ENCODE measurements at places on chromosomes 11 and 22.

- DNase-seq: no peak
Observed at GRCh38 chr22:46390652-46391301, 55.3 kb downstream of the TRMU start.

DNA sequence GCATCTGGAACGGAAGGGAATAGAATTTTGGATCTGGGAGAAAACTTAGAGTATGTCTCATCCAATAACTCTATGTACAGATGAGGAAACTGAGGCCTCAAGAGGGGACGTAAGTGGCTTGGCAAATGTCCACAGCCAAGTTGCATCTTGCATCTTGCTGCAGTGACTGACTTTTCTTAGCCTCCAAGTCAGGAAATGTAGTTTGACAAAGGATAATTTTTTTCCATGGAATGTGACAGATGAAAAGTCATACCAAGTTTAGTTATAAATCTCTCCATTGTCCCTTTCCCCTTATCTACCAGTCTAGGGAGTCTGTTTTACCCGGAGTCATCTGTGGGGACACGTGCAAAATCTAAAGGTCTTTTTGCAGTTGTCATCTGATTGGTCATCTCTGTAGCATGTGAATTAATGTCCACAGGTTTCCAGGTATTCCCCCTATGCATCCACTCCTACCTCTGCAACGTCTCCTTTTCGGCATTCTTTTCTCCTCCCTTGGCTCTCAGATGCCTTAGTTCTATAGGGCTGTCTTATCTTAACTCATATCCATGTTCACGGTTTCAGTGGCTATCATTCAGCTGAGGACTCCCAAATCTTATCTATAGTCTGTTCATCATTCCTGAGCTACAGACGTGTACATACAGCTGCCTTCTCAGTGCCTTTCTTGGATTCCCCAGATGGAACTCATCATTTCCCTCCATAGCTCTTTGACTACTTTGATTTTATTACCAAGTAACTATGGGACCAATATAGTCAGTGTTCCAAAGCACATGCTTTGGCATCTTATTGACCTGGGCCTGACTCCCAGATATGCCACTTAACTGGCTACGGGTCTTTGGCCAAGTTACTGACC is 139.5 kb upstream of the TIMP3 start:
- DNase-seq: no peak

GRCh38 chr22:25942856-25943411 is 200.9 kb downstream of the MYO18B start:
- no peak for DNase-seq

GRCh38 chr11:13666708-13667107 is 1.8 kb upstream of the FAR1 start:
- DNase-seq: no peak

DNA sequence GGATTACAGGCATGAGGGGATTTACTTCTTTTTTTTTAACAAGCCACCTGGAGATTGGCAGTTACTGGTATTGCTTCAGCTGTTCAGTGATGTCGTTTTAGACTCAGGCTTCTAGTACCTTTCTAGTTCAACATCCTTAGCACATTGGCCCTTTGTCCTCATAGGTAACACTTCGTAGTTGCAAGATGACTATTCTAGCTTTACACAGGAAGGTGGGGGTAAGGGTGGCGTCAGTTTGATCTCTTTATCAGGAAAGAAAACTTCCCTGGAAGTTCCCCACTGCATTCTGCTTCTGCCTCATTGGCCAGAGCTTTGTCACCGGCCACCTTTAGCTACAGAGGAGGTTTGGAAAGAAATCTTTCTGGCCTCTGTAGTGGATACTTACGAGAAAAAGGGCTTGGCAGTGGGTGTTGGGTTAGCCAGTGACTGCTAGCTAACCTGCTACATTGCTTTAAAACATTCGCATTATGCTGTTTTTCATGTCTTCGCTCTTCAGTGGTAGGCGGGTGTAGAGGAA is 40.7 kb downstream of the SFI1 start:
- DNase-seq: peak; percentile 60

GRCh38 chr11:35629914-35630313 is 11.7 kb downstream of the FJX1 start:
- DNase-seq: no peak

DNA sequence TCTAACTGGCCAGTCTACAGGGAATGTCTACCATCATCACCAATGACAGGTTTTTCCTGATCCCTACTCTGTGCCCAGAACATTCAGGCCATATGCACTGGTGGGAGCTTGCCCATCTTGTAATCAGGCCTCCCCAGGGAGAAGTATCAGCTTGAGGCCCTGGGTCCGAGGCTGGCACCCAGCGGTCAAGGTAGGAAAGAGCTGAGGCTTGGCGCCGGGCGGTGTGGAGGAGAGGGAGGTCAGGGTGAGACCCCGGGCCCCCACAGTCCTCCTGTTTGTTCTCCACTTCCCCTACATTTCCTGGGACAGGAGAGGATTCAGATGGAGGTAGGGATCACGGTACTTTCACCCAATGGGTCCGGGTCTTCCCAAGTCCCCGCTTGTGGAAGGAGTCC is 15.5 kb downstream of the TSKU start:
- DNase-seq: no peak

GRCh38 chr11:103368145-103368544 is 258.9 kb downstream of the DYNC2H1 start:
- no peak for DNase-seq

DNA sequence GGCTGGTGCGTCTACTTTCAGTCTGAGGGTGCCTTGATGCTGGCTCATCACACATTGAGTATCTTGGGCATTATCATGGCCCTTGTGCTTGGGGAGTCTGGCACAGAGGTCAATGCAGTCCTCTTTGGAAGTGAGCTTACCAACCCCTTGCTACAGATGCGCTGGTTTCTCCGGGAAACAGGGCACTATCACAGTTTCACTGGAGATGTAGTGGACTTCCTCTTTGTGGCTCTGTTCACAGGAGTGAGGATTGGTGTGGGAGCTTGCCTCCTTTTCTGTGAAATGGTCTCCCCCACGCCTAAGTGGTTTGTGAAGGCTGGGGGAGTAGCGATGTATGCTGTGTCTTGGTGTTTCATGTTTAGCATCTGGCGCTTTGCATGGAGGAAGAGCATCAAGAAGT is 4.9 kb downstream of the TLCD5 start:
- DNase-seq: no peak

GRCh38 chr22:26045051-26045450 is 124.2 kb upstream of the SEZ6L start:
- no peak for DNase-seq

DNA sequence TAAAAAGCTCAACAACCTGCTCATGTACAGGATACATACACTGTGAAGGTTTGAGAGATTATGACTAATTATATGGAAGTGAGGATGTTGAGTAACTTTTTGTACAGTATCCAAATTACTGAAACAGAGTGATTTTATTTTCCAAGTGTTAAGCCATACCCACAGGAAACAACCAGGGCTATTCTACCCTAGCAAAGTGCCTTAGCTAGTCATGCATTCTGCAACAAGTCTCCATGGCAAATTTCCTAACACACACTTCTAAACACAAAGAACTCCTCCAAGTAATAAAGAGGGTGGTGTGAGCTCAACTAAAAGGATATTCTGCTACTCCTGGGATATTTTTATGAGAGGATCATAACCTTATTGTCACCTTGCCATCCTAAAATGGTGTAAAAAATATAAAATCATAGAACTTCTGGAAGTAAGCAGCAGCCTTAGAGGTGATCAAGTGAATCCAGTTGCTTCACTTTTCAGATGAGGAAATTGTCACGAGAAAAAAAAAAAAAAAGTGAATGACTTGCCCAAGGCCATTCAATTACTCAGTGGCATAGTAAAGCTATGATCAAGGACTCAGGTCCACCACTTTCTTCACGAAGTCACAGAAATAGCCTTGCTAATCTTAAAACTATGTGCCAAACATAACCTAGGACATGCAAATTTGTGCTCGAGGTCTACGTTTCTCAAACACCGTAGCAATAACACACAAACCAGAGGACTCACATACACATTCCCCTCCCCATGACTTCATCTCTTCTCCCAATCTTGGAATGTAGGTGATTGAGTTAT is 4.2 kb downstream of the LGR4 start:
- DNase-seq: no peak

DNA sequence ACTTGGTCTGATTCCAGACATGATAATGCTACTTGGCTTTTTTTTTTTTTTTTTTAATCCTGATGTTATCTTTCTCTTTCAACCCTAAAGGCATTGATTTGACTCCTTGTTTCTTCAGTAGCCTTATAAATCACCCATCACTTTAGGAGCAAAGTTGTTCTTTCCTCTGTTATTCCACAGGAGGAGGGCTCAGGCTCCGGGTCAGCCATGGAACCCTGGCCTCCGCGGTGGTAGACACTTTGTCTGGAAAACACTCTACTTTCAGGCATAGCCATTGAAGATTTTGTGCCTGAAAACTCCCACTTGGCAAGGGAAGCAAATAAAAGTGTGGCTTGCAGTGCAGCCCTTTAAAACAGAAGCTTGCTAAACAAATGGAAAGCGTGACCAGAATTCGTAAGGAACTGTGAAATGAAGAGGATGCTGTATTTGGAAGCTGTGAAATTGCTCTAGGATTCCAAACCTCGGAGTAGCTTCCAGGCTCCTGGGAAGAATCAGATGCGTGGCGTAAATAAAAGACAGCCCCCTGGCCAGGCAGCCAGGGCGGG is 44.9 kb downstream of the ARHGAP8 start:
- no peak for DNase-seq

GRCh38 chr11:135027461-135027860 is 615.4 kb upstream of the B3GAT1 start:
- no peak for DNase-seq

DNA sequence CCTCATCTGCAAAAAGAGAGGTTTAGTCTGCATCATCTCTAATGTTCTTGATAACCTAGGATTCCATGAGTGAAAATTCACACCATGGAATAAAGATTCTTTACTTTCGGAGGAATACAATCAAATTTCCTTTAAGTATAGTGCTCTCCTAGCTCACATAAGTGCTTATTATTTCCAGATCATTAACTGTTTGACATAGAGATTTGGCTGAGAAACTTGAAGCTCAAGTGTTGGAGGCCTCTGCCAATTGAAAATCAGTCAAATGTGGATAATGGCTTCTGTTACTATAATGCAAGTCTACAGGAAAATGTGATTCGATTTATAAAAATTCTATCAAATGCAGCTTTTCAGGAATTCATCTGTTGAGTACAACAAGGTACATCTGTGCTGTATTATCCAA is 144.6 kb downstream of the KIF18A start:
- no peak for DNase-seq

DNA sequence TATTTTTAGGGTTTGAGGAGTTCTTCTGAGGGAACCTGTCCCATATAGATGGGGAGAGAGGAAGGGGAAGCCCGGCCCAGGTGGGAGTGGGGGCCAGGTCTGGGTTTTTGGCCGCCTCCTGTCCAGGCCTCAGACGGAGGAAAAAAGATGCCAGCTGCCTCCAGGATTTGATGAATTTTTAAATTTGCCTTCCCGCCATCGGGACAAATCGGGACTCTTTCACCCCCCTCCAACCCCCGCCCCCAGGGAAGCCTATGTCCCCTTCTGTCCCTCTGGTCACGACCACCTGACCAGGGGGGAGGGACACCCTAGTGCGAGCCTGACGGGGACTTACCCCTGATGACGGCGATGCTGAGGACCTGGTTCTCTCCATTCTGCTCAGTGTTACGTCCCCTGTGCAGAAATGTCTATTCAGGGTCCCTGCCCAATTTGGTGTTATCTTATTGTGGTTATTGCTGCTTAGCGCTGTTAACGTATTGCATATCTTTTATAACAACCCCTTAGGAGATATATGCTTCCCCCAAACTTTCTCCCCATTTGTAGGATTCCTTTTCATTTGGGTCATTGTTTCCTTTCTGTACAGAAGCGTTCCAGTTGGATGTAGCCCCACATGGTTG is 115.9 kb upstream of the GRK3 start:
- no peak for DNase-seq

- DNase-seq: peak; percentile 73
Observed at GRCh38 chr11:43944761-43945311, 2.4 kb downstream of the C11orf96 start.

DNA sequence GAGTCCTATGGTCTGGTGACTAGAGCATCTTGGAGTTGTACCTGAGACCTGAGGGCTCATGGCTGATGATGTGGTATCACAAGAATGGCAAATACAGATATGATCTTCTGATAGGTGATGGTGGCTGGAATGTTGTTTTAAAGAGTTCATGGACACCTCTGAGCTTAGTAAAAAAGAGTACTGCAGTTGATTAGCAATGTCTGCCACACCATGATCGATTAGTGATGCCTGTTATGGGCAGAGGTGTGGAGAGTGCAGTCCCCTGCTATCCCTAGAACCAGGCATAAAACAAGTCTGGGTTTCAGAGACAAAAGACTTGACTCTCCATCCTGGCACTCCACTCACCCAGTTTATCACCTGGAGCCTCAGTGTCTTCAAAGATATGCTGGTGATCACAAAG is 1.4 kb upstream of the BATF2 start:
- no peak for DNase-seq

- DNase-seq: no peak
Observed at GRCh38 chr11:76730887-76731565, 52.1 kb upstream of the TSKU start.

- DNase-seq: no peak
Observed at GRCh38 chr11:120326845-120327281, 1.8 kb downstream of the TLCD5 start.

- DNase-seq: no peak
Observed at GRCh38 chr22:40183029-40183581, 5.4 kb downstream of the TNRC6B start.

DNA sequence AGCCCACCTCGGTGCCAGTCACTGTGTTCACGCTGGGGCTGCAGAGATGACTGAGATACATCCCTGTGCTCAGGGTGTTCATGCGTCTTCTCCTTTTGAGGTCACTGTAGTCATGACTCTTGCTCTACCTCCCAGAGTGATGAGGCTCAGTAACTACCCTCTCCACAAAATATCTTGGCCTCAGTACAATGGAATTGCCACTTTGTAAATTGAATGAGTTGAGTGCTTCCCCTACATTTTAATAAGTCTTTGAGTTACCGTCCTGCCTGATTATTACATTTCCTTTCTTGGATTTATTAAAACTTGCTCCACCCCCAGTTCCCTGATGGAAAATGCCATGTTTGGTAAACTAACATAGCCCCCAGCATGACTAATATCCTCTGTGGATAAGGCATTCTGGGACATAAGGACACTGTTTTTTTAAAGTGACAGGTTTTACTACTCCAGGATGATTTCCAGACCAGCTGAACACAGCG is 15.9 kb downstream of the PRSS23 start:
- DNase-seq: no peak

- DNase-seq: no peak
Observed at GRCh38 chr11:106077609-106078455, at the start of gene AASDHPPT. AASDHPPT (plus strand) TSS chr11:106077662; CDS start chr11:106077711, 49 bp downstream.

DNA sequence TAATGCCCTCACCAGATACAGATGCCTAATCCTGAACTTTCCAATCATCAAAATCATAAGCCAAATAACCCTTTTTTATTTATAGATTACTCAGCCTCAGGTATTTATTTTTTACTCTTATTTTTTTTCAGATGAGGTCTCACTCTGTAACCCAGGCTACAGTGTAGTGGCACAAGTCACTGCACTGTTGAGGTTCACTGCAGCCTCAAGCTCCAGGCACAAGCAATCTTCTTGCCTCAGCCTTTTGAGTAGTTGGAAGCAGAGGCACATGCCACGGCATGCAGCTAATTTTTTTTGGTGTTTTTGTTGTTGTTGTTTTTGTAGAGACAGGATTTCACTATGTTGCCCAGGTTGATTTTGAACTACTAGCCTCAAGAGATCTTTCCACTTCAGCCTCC is 49.5 kb downstream of the TTC28 start:
- DNase-seq: no peak

- DNase-seq: no peak
Observed at GRCh38 chr11:103768816-103769215, 267.6 kb upstream of the DDI1 start.
